ENCODE measurements at places on chromosomes 11 and 22.

GRCh38 chr11:93967258-93967657, 53.9 kb upstream of the HEPHL1 start:
- no peak for DNase-seq

- DNase-seq, result no peak
Measured at GRCh38 chr11:32427616-32427934, 7.8 kb downstream of the WT1 start.

GRCh38 chr11:35029979-35030682, 108.8 kb upstream of the CD44 start:
- no peak for DNase-seq

DNA sequence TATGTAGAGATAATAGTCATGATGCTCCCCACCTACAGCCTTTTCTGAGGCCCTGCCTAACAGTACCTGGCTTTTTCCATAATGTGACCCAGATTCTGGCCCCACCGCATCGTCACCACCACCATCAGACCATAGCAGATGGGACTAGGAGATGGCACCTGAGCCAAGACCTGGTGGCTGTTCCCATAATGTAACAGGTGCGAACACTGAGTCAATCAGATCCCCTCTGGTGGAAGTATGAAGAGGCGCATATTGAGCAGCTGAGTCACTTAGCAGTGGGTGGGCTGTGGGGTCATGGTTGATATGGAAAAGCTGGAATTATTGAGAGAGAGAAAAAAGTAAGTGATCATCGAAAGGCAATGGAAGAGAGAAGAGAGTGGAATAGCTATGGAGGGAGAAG, 578.0 kb upstream of the CADM1 start:
- DNase-seq, result no peak

DNA sequence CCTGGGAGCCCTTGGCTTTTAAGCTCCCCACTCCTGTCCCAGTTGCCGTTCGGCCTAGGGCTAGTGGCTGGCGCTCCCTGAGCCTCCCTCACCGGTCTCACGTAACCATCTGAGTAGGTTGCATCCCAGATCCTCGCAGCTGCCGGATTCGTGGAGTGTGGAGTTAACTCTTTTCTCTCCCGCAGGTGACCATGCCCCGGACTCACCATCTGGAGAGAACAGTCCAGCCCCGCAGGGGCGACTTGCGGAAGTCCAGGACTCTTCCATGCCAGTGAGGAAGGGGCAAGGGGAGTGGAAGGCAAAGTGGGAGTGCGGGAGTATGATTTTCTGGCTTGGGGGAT, 902 bp downstream of the MUS81 start:
- no peak for DNase-seq

- DNase-seq, result no peak
Measured at GRCh38 chr11:119417726-119418540, 5.0 kb downstream of the THY1 start.

GRCh38 chr11:612201-612960, 3.4 kb downstream of the IRF7 start:
- no peak for DNase-seq

DNA sequence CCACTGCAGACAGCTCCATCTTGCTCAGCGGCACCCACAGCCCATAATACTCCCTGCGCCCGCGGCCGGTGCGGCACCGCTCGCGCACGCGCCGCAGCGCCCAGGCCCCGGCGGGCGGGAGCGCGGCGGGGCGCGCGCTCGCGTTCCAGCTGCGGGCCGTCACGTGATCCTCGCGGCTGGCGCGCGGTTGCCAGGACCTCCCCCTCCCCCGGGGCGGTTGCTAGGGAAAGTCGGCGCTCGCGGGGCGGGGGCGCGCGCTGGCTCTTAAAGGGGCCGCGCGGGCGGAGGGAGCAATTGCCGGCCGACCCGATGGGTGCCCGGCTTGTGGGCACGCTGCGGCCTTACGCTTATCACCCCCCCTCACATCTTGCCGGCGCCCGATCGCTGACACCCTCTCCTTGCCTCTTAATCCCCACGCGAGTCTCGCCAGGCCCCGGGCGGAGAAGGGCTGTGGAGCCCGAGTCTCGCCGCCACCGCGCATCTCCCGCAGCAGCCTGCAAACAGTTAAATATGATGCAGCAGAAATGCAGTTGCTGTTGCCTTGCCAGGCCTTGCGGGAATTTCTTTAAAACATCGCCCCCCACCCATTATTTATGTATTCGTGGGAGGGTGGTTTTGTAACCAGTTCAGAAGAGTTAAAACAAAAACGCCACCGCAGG, at the start of gene CBX6:
CBX6 (minus strand) TSS at position 45 of the 659 bp plus-strand sequence; CDS start at position 19, 26 bp downstream.
- DNase-seq, result peak; percentile 37

- DNase-seq, result peak; percentile 69
Measured at GRCh38 chr22:45225732-45226502, 14.8 kb downstream of the KIAA0930 start.

DNA sequence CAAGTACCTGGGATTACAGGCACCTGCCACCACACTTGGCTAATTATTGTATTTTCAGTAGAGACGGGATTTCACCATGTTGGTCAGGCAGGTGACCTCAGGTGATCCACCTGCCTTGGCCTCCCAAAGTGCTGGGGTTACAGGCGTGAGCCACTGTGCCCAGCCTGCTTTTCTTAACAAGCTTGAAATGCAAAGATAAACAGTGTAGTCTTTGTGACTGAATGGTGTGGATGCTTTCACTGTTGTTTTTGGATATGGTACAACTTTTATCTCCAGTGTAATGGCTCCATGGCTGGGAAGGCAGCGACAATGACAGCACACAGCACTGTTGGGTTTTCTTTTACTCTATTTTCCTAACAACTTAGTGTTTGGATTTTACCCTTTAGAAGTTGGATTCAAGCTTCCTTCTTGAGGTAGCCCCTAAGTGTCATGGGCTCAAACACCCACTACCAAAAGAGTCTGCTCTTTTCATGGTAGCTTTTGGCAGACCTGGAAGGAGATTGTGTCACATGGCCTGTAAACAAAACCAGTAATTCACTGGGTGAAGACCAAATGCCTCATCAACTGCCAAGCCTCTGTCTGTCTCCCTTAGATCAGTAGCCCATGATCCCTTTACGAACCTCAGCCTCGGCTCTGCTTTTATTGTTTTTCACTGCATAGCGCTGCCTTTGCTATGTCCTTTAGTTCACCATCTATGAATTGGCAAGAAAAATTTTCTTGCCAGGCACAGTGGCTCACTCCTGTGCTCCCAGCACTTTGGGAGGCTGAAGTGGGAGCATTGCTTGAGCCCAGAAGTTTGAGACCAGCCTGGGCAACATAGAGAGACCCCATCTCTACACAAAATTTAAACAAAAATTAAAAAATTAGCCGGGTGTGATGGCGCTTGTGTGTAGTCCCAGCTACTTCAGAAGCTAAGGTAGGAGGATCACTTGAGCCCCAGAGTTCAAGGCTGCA, 6.4 kb downstream of the VPS51 start:
- no peak for DNase-seq

DNA sequence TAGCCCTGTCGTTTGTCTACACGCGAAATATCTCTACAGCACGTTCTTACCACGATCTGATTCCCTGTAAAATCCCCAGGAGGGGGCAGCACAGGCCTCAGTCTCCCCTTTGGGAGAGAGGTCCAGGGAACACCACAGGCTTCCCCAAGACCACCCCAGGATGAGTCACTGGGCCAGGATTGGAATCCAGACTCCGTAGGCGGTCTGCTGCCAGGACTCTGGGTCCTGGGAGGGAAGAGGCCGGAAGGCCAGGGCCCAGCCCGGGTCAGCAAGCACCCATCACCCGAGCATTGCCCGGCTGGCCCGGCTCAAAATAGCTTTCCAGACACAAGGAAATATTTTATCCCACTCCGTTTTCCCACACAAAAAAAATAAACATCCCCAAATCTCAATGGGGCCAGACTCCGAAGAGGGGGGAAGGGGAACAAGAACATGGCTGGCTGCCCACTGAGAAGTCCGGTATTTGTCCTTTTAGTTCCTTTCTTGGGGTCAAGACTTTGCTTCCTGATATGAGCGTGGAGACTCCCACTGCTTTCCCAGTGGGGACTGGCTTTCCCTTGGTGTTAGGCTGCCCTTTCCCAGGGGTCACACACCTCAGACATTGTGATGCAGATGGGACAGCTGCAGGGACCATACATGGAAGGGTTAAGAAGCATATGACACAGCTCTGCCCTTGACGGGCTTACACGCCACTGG, 91.3 kb downstream of the LRRC32 start:
- no peak for DNase-seq

Measured in SIG-M5 (cell line).